Activated CD8-positive, alpha-beta memory T cell treated with anti-CD3 and anti-CD28 coated beads for 1 hour (primary cell): ENCODE measurements at places on chromosomes 4 and X.

DNA sequence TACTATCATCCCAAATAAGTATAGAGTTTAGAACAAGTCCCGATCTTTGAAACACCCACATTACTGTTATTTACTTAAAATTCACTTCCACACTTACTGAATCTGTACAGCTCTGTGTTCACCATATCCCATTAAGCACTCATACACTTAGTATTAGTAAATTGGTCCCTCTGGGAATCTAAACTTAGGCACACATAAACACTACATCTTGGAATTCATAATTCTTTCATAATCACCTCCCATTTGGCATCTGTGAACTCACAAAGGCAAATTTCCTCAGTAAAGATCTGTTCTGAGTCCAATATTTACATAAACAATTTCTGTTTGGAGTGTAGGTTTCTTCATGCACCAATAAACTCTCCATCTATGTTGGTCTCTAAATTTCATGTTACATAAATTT is 52.6 kb upstream of the PPARGC1A start:
- no peak for DNase-seq

- no peak for DNase-seq
Measured at GRCh38 chr4:7237873-7238272, 45.5 kb downstream of the SORCS2 start.

- DNase-seq, result no peak
Measured at GRCh38 chrX:44904542-44905115, 31.6 kb downstream of the KDM6A start.

DNA sequence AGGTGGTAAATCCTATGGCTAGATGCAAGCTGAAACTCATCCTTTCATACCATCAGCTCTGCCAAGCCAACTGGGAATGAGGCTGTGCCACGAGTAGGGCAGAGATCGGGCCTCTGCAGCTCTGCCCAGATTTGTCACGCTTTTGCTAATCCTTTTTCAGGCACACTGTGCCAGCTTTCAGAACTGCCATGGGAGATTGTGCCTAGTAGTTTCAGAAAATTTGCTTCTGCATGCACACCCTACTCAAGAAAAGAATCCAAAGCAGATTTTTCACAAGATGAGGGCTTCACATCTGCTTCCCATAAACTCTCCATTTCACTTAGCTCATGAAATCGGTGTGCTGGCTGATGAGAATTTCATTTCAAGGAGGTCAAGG is 3.3 kb upstream of the ADH7 start:
- DNase-seq, result no peak

GRCh38 chr4:2247128-2248043 is 5.5 kb upstream of the HAUS3 start:
- no peak for DNase-seq

- no peak for DNase-seq
Measured at GRCh38 chrX:43962636-43963035, 10.6 kb downstream of the NDP start.

DNA sequence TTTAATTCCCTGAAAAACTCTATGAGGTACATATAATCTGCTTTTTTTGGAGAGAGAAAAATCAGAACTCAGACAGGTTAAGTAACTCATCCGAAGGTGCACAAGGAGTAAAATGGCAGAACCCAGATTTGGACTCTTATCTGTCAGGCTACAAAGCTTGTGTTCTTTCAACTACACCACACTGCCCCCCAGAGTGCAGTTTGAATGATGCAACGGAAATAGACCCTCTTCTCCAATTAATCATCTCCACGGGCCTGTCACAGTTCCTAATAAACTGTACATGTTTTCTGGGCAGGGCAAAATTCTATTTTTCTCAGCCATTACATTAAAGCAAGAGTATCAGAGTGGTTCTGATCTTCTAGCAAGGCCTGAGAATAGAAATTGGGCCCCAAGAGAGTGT is 35.3 kb upstream of the DCX start:
- DNase-seq, result no peak

DNA sequence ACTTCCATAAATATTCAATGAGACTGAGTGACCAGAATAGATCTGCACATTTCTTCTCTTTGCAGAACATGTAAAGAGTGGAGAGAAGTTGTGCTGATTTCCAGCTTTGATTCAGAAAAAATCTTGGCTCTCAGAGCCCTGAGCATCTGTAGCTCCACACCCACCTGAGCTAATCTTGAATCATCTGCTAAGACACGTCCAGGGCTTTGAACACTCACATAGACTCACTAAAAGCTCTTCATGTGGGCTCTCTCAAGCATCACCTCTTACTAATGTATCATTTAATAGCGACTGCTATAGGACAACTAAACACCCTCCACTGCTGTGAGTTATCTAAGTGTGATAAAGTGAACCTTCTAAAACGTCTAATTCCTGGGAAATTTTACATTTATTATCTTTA is 147.7 kb upstream of the GRIA3 start:
- no peak for DNase-seq

DNA sequence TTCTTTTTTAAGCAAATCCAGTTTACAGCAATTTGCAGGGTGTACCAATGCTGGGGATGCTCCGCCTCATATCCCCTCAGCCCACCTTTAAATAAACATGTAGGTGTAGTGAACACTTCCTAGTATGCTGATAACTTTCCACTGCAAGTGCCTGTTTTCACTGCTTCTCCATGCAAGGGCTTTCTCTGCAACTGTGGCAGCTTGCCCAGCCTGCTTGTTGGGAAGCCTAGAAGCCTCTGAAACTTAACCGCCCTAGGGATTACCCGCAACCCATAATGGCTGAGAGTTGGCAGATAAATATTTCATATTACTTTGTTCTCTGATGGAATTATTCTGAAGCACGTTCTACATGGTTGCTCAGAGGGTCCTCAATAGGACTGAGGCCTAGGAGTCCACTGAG is 253.7 kb upstream of the DDX53 start:
- no peak for DNase-seq

DNA sequence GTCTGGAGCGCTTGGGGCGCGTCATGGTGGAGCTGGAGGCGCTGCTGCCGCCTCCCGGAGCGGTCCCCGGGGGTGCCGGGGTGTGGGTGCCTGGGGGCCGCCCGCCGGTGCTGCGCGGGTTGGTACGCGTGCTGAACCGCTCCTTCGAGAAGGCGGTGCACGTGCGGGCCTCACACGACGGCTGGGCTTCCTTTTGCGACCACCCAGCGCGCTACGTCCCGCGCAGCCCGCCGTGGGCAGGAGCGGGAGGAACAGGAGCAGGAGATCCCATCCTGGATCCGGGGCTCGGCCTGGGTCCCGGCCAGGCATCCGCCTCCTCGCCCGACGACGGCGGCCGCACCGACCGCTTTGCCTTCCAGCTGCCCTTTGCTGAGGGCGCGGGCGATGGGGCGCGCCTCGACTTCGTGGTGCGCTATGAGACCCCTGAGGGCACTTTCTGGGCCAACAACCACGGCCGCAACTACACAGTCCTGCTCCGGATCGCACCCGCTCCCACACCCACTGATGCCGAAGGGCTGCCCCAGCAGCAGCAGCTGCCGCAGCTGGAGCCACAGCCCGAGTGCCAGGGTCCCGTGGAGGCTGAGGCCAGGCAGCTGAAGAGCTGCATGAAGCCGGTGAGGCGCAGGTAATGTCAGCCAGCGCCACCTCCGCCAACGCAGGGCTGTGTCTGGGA is 792 bp downstream of the PPP1R3F start:
- DNase-seq, result no peak

DNA sequence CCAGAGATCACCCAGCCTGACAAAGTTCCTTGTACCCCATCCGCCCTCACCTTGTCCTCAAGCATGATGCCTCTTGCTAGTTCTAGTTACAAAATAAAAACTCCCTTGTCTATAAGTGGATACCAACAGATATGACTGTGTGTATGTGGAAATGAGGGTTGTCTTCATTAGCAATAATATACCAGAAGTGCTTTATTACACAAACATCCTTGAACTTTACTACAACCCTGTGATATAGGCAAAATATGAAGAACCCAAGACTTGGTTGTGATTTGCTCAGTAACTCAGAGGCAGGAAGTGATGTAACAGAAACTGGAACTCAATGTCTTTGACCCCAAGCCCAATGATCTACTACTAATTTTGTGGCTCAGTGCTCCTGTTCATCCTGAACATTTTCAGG is 97.6 kb downstream of the AKAP4 start:
- no peak for DNase-seq

DNA sequence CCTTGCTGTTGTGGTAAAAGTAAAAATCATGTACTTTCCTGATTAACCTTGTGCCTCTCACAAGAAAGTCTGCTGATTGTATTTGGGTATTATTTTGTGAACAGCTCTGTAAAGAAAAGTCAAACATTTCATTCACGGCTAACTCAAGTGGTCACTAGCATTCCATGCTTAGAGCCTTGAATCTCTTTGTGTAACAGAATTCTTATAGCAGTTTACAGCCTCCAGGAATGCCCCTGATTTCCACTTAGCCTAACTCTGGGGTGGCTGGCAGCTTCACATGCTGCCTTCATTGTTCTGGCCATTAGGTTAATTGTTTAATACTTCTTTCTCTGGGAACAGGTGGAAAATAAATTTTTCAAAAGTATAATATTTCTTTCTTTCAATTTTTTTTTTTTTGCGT is 226.7 kb downstream of the RBMX2 start:
- DNase-seq, result no peak

GRCh38 chrX:127025013-127025412 is 205.5 kb downstream of the PRR32 start:
- no peak for DNase-seq

- DNase-seq, result no peak
Measured at GRCh38 chr4:85824166-85824945, 349.4 kb downstream of the ARHGAP24 start.

- no peak for DNase-seq
Measured at GRCh38 chrX:100642290-100642689, 1.7 kb upstream of the SRPX2 start.

DNA sequence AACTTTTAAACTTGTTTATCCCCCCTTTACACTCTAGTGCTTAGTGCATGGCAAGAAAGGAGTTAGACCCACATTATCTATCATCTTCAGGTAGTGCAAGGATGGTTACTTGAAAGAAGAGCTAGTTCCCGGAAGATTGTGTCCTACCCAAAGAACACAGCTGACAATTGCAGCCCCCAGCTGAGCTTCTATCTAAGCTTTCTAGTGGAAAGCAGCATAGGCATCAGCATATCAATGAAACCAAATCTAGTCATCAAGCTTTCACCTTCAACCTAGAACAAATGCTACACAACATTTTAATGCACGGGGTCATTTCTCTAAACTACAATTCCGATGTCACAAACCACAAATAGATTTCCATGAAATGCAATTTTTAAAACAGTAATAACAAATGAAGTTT is 88.9 kb upstream of the TFDP3 start:
- DNase-seq, result no peak

GRCh38 chr4:34720571-34720970 is 1523.7 kb downstream of the ARAP2 start:
- DNase-seq, result no peak

DNA sequence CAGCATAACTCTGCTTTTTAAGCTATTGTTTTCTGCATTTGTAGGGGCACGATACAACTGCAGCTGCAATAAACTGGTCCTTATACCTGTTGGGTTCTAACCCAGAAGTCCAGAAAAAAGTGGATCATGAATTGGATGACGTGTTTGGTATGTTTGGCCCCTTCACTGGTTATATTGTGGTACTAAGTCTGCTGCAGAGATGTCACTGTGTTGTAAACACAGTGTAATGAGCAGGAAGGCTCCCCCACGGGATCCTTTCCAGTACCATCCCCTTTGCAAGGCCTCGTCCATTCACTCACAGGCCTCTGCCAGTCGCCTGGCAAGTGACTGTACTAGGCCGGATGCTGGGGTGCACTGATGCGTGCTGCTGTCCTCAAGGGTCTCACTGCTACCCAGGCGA is 13.8 kb downstream of the CYP4V2 start:
- no peak for DNase-seq

- no peak for DNase-seq
Measured at GRCh38 chrX:154010330-154011087, 9.2 kb downstream of the IRAK1 start.

DNA sequence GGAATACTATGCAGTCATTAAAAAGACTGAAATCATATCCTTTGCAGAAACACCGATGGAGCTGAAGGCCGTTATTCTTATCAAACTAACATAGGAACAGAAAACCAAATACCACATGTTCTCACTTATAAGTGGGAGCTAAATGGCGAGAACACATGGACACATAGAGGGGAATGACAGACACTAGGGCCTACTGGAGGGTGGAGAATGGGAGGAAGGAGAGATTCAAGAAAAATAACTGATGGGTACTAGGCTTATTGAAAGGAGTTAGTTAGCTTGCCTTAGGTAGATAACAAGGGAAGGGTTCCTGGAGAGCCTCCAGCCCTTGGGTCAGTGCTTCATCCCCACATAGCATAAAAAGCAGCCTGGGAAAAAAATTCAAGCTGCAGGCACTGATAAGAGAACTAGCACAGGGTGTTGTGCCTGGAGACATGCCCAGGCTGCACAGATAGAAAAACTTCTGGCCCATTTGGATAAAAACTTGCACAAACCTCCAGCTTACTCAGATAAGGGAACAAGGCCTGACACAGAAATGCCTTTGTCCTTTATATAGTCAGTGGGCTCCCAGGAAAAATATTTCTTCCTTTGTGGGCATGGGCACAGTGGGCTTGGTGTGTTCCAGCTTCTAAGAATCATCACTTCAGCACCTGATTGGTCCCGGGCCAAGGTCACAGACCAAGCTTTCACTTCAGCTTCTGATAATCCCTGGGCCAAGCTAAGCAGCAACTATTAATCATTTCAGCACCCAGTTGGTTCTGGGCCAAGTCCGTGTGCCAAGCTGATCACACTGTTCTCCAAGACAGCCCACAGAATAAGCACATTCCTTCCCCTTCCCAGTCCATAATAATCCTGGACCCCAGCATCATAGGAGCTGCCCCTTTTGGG is 23.1 kb upstream of the PWWP3B start:
- no peak for DNase-seq

DNA sequence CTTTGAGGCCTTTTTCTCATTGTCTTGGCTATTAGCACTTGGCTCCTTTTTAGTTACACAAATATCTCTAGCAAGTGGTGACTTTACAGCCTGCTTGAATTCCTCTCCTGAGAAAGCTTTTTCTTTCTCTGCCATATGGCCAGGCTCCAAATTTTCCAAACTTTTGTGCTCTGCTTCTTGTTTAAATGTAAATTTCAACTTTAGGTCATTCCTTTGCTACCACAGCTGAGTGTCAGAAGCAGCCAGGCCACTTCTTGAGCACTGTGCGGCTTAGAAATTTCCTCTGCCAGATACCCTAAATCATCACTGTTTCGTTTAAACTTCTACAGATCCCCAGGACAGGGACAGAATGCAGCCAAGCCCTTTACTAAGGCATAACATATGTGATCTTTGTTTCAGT is 222.4 kb downstream of the FBXO8 start:
- no peak for DNase-seq

- no peak for DNase-seq
Measured at GRCh38 chr4:74621616-74622015, 172.7 kb downstream of the BTC start.

DNA sequence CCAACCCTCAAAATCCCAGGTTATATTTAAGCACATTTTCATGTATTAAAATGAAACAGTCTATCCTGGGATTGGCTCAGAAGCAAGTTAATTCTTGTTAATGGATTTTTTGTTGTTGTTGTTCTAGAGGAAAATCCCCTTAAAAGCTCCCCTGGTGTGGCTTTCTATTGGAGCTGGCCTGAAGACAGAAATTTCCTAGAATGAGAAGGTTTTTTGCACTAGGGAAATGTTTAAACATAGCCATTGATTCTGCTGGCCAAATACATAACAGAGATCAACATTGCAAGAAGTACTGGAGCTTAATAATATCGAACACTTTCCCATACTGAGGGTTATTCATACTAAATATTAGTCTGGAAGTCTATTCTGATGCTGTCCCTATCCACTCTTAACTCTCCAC is 148.8 kb upstream of the PCDH18 start:
- no peak for DNase-seq

- no peak for DNase-seq
Measured at GRCh38 chr4:129614611-129615010, 518.7 kb downstream of the C4orf33 start.
